Activated T-cell treated with anti-CD3 and anti-CD28 coated beads, Interleukin-2, amount 50 U/mL, for 24 hours (primary cell): ENCODE measurements at places on chromosomes 13 and 19.
A peak's percentile ranks its signal among the peaks of the same experiment; 100 is the strongest.

GRCh38 chr19:39142630-39143029, 17.0 kb downstream of the PAK4 start:
- peaks cover 2% of the 10 kb centered on the region for H3K36me3 ChIP-seq
- peaks cover 17% of the 10 kb centered on the region for H3K4me1 ChIP-seq
- H3K27me3 ChIP-seq: no peaks in the 10 kb centered on the region
- DNase-seq: no peak
- H3K4me3 ChIP-seq: no peak overlapping the region
- no peak overlapping the region for H3K27ac ChIP-seq

- DNase-seq: no peak
- no peak overlapping the region for H3K4me3 ChIP-seq
- no peaks in the 10 kb centered on the region for H3K27me3 ChIP-seq
- H3K4me1 ChIP-seq: no peaks in the 10 kb centered on the region
Observed at GRCh38 chr13:41613471-41613870, 156.1 kb downstream of the RGCC start.

DNA sequence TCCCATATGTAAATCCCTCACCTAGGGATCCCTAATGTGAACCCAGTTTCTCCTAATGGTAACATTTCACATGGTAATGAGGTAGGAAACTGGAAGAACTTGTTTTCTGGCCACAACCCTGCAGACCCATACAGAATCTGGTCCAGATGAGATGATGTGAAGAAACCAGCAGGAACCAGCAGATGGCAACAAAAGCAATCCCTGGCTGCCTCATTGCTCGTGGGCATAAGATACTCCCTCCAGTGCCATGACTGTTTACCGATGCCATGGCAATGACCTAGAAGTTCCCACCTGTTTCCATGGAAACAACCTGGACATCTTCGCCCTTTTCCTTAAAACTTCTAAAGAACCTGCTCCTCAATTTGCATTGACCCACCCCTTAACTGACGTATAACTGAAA, 1.4 kb upstream of the CD209 start:
- H3K4me1 ChIP-seq: peaks cover 32% of the 10 kb centered on the region
- DNase-seq: peak; percentile 28
- no peak overlapping the region for H3K27ac ChIP-seq
- H3K36me3 ChIP-seq: no peaks in the 10 kb centered on the region
- no peak overlapping the region for H3K4me3 ChIP-seq
- peaks cover 37% of the 10 kb centered on the region for H3K27me3 ChIP-seq

DNA sequence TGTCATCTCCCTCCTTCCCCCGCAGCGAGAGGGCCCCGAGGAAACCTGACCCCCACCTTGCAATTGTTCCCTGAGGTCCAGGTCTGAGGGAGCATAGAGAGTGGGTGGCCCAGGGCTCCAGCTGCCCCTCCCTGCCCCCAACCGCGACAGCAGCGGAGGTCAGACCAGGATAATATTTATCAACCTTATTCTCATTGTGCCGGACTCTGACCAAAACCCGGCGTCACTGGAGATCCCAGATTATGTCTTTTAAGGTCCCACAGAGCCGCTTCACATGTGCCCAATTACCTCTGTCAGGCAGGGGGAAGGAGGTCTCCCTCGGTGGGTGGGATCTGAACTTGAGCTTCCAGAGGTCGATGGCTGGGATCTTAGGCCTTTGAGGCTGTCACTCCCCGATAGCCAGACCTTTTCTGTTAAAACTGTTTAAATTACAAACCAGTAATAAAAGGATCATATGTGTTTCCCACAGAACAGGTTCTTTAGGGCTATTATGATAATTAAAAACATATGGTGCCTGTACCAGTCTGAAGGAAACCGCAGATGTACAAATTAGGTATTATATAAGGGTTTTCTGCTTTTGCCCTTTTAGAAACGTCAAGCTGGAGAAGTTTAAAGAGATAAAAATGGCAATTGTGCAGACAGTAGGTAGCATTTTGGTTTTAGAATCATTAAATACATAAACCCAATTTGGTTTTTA, 195.5 kb downstream of the ZNF536 start:
- H3K36me3 ChIP-seq: no peaks in the 10 kb centered on the region
- no peak overlapping the region for H3K4me3 ChIP-seq
- no peaks in the 10 kb centered on the region for H3K27me3 ChIP-seq
- no peak overlapping the region for H3K27ac ChIP-seq

GRCh38 chr13:106472621-106473020, 62.8 kb downstream of the EFNB2 start:
- peaks cover 19% of the 10 kb centered on the region for H3K27me3 ChIP-seq
- no peak overlapping the region for H3K27ac ChIP-seq
- no peak overlapping the region for H3K4me3 ChIP-seq
- DNase-seq: no peak
- H3K36me3 ChIP-seq: no peaks in the 10 kb centered on the region
- H3K4me1 ChIP-seq: no peaks in the 10 kb centered on the region

- peaks cover 73% of the 10 kb centered on the region for H3K27me3 ChIP-seq
- H3K4me1 ChIP-seq: peaks cover 9% of the 10 kb centered on the region
- no peak for DNase-seq
- H3K36me3 ChIP-seq: no peaks in the 10 kb centered on the region
- H3K27ac ChIP-seq: no peak overlapping the region
Observed at GRCh38 chr13:98141509-98142379, 1.1 kb upstream of the FARP1 start.

GRCh38 chr19:18698321-18699167, 15.1 kb downstream of the CRTC1 start:
- H3K36me3 ChIP-seq: no peaks in the 10 kb centered on the region
- H3K4me1 ChIP-seq: peaks cover 34% of the 10 kb centered on the region
- DNase-seq: no peak
- H3K27ac ChIP-seq: no peak overlapping the region
- no peaks in the 10 kb centered on the region for H3K27me3 ChIP-seq

- peaks cover 24% of the 10 kb centered on the region for H3K4me1 ChIP-seq
- H3K36me3 ChIP-seq: peaks cover 13% of the 10 kb centered on the region
Observed at GRCh38 chr13:73737214-73737613, 397.0 kb downstream of the KLF12 start.

DNA sequence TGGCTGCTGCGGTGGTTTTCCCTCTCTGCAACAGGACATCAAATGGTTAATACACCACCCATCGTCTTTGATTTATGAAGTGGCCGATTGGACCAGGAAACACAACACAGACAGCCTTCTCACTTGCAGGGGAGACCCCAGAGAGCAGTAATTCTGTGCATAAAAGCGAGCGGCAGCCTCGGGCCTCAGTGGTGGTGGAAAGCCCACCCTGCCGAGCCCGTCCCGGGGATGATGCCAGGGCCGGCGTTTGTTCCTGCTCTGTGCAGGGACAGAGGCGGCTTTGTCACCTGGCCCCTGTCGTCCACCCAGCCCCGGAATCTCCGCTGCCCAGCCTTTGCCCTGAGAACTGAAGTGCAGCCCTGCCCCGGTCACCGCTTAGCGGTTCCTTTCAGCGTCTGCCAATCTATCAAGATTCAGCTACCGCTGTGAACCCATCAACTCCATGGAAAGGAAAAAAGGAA, 184.4 kb downstream of the TSHZ3 start:
- no peak for DNase-seq
- no peak overlapping the region for H3K27ac ChIP-seq
- H3K36me3 ChIP-seq: no peaks in the 10 kb centered on the region
- H3K4me1 ChIP-seq: peaks cover 7% of the 10 kb centered on the region
- H3K4me3 ChIP-seq: no peak overlapping the region

- no peaks in the 10 kb centered on the region for H3K36me3 ChIP-seq
- H3K27ac ChIP-seq: no peak overlapping the region
- H3K27me3 ChIP-seq: no peaks in the 10 kb centered on the region
- H3K4me1 ChIP-seq: no peaks in the 10 kb centered on the region
- no peak for DNase-seq
- H3K4me3 ChIP-seq: no peak overlapping the region
Observed at GRCh38 chr13:87052731-87053130, 618.4 kb upstream of the SLITRK5 start.
